SK-N-MC (cell line): ENCODE measurements at places on chromosomes 11 and 22.

DNA sequence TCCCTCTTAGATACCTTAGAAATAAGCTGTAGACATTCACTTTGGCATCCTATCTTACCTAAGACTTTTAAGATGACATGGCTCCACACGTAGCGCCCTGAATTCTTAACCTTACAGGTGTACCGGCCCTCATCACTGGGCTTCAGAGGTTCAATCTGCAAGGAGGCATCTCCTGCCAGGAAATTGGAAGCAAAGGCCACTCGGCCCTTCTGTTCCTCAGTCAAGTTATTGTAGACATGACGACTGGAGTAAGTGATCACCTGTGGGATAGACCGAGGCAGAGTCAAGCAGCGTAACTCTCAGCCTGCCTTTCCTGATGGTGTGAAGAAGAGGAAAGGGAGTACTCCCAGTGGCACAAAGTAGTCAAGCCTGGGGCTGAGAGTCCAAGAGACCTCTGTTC is 22.5 kb upstream of the HSPA8 start:
- DNase-seq = no peak

DNA sequence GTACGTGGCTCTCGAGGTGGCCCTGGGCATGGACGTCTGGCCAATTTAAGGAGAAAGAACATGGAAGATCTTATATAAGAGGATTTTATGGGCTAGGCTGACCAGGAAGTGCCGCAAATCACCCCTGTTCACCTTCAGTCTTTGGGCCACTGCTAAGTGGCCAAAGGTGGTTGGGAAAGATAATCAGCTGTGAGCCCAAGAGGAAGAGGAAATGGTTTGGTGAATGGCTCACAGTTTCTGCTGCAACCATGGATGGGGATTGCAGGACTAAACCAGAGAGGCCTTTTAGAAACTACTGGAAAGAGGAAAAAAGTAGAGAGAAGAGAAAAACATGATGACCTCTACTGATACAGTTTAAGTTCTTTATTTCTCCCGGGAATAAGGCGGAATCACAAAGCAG is 96.0 kb upstream of the ARHGAP20 start:
- DNase-seq = no peak

GRCh38 chr22:36204632-36205015 is 3.0 kb upstream of the APOL4 start:
- no peak for DNase-seq

DNA sequence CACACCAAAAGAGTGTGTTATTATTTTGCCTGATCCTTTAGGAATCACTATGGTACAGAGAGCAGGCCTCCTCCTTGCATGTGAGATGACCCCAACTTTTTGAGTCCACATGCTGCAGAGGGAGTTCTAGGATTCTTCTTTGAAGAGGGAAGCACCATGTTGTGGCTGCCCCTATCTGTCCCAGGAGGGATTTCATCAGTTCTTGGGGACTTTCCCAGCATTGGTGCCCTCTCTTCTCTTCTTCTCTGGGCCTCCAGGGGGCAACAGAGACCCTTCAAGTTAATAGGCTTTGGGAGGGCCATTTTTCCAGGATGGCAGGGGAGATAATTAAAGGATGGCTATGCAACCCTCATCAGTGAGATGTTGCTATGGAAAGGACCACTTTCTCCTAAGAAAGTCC is 3.6 kb downstream of the MMP1 start:
- DNase-seq = no peak

DNA sequence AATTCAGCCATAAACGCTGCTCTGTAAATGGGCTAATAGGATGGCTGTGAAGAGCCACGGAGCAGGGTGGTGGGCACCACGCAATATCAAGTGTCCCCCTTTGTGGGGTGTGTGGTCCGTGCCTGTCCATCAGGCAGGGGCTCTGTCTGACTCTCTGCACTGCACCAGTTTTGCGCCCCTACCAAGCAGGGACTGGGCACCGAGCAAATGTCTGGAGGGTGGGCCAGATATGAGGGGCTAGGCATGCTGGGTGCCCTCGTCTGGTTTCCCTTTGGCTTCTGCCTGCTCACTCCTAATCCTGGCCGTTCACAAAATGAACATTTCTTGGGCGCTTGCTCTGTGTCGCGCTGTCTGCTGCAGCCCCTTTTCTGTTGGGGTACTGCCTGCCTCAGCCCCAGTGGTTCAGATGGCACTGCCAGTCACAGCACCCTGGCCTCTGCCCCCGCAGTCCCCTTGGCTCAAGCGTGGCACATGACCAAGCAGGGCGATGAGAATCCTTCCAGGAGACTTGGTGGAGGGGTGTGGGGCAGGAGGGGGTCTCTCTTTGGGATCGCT is 37.1 kb upstream of the CELSR1 start:
- DNase-seq = no peak

DNA sequence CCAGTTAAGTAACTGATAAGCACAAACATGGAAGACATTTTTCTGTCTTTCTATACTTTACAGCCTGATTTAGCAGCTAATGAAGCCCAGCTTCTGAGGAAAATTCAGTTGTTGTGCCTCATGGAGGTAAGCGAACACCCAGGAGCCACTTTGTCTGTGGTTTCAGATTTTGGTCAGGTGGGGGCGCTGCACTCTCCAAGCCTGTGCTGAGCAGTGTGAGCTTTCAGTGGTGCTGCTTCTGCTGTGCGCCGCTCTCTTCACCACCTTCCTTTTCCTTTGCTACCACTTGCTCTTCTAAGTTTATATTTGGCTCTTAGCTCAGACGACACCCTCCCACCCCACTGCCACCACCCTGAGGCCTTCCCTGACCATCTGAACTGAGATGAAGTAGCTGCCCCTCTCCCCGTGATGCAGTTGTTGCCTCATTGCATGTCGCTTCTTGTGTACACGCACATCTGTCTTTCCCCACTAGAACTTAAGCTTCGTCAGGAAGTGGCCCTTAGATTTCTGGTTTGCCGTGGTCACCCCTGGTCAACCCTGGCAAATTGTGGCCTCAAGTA is 14.0 kb downstream of the PSMD13 start:
- no peak for DNase-seq
